Esophagus squamous epithelium (tissue), 5 donors: ENCODE measurements at places on chromosomes 13 and 19.
A peak's percentile ranks its signal among the peaks of the same experiment; 100 is the strongest.

DNA sequence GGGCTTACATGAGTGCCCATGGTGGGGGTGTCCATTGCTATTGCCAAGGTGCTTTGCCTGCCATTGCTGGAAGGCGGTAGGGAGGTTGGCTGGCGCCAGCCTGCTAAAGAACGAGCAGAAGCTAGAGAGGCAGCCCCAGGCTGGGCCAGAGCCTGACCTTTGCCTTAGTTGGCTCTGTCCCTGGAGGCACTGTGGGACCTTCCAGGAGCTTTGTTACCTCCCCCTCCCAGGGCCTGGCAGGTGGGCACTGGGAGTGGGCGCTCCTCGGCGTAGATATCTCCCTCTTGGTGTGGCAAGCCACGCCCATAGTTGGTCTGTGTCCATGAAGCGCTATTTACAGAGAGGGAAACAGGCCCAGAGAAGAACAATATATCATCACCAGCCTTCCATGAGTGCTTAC, 2.3 kb upstream of the SLC25A42 start:
- no peak for DNase-seq

DNA sequence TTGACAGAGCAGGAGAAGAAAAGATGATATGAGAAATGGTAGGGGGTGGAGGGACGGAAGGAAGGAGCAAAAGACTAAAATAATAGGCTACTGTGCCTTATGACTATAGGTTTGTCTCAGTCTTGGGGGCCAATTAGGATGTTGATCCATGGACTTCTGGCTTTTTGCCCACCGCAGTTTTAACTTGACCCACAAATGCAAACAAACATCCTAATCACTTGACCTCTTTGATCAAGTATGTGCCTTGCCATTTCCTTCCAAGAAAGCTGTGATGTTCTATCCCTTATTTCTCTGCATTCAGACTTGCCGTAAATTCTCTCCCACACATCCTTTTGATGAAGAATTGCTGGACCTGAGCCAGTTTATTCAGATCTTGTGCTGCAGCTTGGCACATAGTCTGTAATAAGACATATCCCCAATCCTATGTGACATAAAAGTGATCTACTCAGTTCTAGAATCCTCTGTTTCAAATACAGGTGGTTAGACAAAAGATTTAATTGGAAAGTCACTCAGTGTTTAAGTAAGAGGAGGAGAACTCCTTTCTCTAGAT, 62.8 kb downstream of the TPT1 start:
- no peak for DNase-seq

GRCh38 chr19:1181606-1182005, 7.5 kb upstream of the SBNO2 start:
- no peak for DNase-seq

DNA sequence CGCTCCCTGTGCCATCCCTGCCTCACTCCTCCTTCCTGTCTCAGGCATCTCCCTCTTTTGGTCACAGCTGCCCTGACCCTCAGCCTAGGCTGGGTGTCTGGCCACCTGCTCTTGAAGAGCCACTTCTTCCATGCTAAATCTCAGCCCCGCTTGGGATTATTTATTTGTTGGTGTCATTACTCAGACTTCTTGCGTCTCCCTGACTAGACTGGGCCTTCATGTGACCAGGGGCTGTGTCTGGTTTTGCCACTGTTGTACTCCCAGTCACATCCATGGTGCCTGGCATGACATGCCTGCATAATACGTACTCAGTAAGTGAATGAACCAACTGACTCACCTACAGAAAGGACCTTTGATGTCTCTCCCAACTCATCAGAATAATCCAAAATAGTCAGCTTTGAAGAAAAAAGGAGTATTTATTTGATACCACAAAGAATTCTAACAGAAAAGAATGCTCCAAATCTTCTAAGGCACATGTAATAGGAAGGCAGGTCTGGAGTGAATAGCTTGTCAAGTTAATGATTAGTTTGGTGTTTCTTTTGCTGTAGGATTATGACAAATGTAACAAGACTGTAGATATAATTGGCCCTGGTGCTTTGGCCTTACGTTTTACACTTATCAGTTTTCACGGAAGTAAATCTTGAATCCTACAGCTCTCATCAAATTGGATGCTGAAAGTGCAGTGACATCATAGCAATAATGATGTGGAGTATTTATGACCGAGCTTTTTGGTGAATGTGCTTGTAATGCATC, 84.0 kb downstream of the ALOX5AP start:
- no peak for DNase-seq

- DNase-seq, result no peak
Measured at GRCh38 chr13:110475117-110475516, 86.4 kb downstream of the RAB20 start.

- DNase-seq, result no peak
Measured at GRCh38 chr19:50873056-50873455, at the start of gene KLK2. Gene KLK2, plus strand, starts transcription at chr19:50873439. Its CDS starts 35 bp downstream, at chr19:50873474.

GRCh38 chr19:55459950-55460657, 1.3 kb downstream of the ISOC2 start:
- no peak for DNase-seq

DNA sequence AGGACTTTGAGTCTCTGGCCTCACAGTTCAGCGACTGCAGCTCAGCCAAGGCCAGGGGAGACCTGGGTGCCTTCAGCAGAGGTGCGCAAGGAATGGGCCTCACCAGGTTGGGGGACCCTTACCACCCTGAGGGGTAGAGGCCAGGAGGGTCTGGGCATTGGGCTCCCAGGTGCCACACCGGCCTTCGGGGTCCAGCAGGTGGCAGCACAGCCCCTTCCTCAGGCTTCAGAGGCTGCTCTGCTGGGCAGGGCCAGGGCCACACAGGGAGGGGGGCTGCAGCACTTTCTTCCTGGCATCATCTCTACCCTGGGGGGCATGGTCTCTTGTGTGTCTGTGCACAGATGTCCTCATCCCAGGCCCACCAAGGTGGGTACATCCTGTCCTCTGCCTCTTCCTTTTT, 12.9 kb downstream of the PIN1 start:
- no peak for DNase-seq

DNA sequence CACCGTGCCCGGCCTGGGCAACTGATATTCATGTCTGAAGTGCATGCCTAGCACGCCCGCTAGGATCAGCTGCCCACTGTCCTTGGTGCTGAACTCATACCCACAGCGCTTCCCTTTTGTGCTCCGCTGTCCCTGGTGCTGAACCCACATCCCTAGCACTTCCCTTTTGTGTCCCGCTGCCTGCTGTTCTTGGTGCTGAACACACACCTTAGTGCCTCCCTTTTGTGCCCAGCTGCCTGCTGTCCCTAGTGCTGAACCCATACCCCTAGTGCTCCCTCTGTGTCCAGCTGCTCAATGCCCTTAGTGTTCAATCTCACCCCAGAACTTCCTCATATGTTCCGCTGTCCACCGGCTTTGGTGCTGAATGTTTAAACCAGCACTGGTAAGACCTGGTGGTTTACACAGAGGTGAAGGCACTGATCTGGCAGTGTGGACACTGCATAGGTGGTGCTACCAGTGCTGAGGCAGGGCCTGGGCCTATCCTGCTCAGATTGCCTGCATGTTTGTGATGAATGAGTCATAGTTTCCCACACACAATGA, 26.3 kb upstream of the SIGLEC11 start:
- peak; percentile 33 for DNase-seq

DNA sequence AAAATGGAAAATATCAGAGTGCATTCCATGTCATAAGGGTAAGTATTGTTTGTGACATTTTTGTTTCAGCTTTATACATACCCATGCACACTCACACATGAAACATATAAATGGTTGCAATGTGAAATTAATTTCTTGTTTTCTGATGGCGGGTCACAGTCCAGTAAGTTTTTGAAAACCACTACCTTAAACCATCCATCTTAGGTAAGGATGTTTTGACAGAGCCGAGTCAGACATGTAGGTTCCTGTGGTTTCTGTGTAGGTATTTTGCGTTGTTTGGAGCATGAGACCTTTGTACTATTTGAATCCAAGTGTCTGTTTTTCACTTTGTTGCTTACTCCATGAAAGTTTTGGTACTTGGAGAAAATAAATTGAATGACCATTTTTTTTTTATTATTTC, 121.7 kb downstream of the B3GLCT start:
- DNase-seq, result no peak

DNA sequence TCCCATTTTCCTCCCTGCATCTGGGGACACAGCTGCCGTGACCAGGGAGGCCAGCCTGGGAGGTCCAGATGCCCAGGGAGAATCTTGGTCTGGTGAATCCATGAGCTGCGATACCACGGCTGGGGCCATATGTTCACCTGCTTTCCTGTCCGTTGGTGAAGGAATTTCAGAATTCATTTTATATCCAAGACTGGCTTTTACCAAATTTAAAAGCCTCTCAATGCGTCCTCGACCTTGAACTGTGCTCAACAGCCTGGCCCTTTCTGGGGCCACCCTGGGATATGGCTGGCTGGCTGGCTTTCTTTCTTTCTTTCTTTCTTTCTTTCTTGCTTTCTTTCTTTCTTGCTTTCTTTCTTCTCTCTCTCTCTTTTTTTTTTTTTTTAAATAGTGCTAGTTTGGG, 22.2 kb upstream of the GDF15 start:
- DNase-seq, result no peak

DNA sequence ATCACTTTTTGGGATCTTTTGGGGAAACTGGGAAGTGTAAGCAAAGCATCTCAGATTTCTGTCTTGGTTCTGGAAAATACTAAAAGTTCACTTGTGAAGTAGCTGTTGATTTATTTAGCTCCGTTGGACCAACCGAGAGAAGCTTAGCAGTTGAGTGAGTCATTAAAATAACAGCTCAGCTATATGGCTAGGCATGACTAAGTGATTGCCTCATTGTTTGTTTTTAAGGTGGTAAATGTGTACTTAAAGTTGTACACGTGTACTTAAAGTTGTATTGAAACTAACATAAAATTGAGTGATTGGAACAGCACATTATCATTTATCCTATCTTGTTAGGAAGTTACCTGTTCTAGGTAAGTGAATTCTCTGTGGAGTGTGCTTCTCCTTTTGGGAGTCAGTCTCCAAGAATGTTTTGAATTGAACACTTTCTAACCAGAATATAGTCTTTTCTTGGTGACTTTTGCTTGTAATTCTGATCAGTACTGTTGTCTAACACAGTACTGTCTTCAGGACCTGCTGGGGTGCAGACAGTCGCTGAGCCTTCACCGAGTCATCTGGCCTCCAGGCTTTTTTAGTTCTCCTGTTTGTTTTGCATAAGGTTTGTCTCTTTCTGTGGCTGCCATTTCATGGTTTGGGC, 2.9 kb upstream of the DCUN1D2 start:
- DNase-seq, result no peak

GRCh38 chr13:108289819-108290218, 20.3 kb downstream of the TNFSF13B start:
- no peak for DNase-seq

DNA sequence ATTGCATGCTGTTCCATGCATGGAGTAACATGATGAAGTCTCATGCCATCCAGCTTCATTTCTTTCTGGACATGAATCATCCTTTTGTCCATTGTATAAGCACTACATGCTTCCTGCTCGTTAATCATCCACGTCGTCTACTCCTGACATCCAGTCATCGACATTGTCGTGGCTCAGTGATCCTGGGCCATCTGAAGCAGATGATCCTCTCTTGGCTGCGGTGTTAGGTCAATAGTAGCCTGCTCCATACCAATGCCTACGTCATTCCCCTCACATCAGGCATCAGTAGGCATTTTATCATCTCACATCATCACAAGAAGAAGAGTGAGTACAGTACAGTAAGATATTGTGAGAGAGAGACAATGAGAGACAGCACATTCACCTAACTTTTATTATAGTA, 7.9 kb upstream of the MYO16 start:
- DNase-seq, result no peak

DNA sequence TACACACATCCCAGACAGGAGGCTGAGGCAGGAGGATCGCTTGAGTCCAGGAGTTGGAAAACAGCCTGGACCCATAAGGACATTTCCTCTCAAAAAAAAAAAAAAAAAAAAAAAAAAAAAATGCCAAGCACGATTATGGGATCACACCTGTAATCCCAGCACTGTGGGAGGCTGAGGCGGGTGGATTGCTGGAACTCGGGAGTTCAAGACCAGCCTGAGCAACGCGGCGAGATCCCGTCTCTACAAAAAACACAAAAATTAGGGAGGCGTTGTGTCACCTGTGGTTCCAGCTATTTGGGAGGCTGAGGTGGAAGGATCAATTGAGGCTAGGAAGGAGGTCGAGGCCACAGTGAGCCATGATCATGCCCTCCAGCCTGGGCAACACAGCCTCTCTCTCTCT, 973 bp upstream of the OCEL1 start:
- DNase-seq, result no peak

- no peak for DNase-seq
Measured at GRCh38 chr19:35307931-35308330, 16.0 kb downstream of the MAG start.

- no peak for DNase-seq
Measured at GRCh38 chr13:66098931-66099628, 1131.1 kb downstream of the PCDH9 start.

GRCh38 chr13:108297114-108297513, 27.6 kb downstream of the TNFSF13B start:
- no peak for DNase-seq

DNA sequence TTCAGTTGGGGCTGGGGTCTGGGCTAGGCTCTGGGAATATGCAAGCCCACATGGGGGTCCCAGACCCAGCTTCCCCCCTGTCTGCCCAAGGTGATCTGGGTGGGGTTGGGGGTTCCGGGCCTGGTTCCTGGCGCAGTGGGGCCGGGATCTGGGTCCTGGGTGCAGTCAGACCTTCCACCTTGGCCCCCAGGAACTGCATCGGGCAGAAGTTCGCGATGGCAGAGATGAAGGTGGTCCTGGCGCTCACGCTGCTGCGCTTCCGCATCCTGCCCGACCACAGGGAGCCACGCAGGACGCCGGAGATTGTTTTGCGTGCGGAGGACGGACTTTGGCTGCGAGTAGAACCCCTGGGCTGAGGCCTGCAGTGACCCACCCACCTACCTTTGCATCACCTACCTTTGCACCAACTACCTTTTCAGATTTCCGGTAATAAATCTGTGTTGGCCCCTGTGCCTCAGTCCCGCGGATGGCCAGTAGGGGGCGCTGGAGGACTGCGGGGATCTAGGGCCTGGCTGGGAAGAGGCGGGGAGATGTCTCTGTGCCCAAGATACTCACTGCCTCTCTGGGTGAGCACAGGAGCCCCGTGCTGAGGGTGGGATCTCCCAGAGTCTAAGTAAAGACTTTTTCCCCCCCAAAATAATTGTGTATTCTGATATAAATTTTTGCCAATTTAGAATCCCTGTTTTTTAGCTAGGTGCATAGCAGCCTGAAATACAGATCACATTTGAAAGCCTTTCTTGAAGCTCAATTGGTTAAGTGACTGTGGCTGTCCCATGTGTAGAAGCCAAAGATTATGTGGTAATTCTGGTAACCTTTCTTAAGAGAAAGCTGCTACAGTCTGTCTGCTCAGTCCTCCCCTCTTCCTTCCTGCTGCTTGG, 11.5 kb upstream of the CYP4F3 start:
- peak; percentile 16 for DNase-seq

DNA sequence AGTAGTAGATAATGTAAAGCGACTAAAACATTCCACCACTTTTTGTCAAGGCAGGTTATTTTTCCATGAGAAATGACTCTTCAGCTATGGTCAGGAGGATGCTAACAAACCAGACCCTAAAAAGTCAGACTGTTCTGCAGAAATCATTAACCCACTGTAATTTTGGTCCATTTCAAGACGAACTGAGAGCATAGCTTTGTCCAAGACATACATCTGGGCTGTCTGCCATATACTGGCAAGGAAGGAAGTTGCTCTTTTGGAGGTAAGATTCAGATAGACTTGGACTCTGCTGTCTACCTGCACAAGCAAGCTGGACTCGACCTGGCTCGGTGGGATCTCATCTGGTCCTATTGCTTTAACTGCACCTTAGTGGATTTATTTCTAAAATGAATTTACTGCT, 207.8 kb downstream of the POSTN start:
- DNase-seq, result no peak
